ENCODE measurements at places on chromosomes 3 and 15.

DNA sequence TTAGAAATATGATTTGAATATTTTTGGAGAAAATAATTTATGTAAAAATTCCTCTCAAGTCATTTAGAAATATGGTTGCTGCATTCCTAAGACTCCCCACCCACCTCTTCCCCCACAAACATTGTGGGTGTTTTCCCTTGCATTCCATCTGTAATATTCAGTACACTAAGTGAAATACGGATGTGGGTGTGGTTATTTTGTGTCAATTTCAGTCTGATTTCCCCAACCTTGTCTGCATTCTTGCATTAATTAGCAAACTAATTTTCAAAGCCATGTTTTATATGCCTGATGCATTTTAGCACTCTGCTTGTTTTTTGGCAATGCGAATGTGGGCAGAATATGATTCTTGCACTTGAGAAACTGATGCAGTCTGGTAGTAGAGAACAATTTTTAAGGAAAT is 408.3 kb upstream of the RGMA start:
- DNase-seq, result no peak

DNA sequence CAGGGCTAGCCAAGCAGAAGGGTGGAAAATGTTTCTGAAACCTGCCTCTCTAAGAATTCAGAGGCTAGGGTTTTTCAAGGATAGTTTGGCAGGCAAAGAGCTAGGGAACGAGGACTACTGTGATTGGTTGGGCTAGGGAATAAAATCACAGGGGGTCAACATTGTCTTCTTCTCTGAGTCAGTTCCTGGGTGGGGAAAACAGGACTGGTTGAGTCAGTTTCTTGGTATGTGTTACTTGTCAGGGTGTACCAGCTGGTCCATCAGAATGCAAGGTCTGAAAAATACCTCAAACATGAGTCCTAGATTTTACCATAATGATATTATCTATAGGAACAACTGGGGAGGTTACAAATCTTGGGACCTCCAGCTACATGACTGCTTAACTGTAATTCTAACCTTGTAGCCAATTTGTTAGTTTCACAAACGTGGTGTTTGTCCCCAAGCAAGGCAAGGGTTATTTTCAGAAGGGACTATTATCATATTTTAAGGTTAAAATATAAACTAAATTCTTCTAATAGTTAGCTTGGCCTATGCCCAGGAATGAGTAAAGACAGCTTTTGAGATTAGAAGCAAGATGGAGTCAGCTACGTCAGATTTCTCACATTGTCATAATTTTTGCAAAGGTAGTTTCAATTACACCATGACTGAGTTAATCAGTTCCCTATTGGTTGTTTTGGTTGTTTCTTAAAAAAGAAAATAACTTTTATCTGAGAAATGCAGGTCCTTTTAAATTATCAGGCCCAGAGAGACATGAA is 231.5 kb downstream of the ALCAM start:
- no peak for DNase-seq

- DNase-seq, result no peak
Measured at GRCh38 chr3:16609927-16610580, 4.8 kb upstream of the DAZL start.

- DNase-seq, result no peak
Measured at GRCh38 chr3:37627951-37628620, 233.6 kb upstream of the CTDSPL start.

DNA sequence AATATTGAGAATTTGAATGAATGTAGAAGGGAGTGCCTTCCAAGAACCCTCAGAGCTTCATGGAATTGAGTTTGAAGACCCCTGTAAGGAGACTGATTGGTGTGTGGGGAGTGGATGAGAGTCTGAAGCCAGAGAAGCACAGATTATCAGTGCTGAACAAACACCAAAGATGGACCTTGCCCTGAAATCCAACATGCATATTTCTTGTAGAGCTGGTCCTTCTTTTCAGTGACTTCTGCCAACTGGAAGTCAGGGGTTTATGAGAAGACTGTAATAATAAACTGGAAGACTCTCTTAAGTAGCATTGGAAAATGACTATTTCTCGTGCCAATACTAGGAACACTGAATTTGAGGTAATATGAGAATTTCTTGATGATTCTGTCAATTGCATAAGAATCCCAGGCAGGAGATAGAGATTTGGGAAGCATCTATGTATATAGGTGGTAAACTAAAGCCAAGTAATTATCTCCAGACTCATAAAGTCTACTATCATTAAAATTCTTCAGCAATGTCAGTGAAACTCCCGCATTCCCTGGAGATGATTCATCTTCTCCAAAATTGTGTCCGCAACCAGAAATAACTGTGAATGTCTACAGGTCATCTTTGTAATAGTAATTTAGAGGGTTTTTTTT is 213.8 kb downstream of the IL5RA start:
- DNase-seq, result no peak

DNA sequence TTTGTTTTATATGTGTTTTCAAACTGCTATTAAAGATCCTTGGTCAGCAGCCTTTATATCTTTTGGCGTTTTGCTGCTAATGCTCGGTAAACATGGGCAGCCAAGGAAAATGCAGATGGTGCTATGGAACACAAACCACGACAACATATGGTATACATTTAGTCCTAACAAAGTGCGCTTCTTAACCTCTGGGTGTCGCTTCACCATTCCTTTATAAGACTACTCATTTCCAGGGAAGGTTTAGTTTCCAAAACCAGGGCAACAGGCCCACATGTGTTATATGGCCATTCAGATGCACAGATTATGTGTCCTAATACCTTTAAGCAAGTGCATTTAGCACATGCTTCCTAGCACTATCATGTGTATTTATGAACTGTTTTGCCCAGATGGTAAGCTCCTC is 14.7 kb downstream of the SHOX2 start:
- no peak for DNase-seq

- DNase-seq, result no peak
Measured at GRCh38 chr3:48402281-48402732, 27.6 kb downstream of the PLXNB1 start.

- no peak for DNase-seq
Measured at GRCh38 chr15:45612790-45613415, 21.9 kb upstream of the SQOR start.

All from NCI-H1930 (cell line).